Stimulated activated CD4-positive, alpha-beta T cell treated with anti-CD3 and anti-CD28 coated beads, Interleukin-2, amount 100 ng/mL, for 24 hours (primary cell): ENCODE measurements at places on chromosomes 12 and 14.

GRCh38 chr14:59101476-59101875, 87.0 kb upstream of the DAAM1 start:
- DNase-seq = no peak

- no peak for DNase-seq
These were observed 75.1 kb downstream of the KCNK13 start for GRCh38 chr14:90136904-90137303.

- no peak for DNase-seq
These were observed 966.2 kb downstream of the NRXN3 start for GRCh38 chr14:79136071-79137044.

DNA sequence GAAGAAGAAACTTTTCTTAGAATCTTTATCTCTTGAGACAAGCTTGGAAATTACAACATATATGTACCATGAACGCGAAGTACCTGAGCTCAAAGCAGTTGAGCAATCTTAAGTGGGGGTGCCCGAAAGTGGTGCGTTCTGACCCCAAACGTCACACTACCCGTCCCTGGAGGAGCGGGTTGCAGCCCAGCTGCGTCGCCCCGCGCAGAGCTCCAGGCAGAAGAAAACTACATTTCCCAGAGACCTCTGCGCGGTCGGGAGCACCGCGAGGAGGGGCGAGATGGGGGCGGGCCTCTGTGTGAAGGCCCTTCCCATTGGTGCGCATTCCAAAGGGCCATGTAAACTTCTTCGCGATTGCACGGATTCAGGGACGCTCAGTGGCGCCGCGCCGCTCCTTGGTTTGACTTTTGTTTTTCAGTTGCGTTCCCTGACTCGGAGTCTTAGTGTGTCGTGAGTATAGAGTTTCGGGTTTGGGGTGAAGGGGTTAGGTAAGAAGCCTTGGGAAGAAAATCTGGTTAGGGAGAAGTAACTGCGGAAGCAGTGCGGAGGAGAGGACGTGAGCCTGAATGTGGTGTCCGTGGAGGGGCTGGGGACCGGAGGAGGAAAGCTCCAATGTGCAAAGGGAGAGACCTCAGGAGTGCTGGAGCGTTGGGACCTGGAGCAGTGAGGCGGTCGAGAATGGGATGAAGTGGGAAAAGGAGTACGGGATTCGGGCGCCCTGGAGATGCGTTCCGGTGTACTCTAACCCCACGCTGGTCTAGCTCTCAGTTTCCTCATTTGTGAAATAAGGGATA, at the start of gene CCDC77:
Gene CCDC77, plus strand, starts transcription at position 410 of the 794 bp plus-strand sequence. CDS start 7,740 bp downstream, outside the sequence.
- peak; percentile 93 for DNase-seq

GRCh38 chr14:81819344-81819743, 285.7 kb upstream of the SEL1L start:
- no peak for DNase-seq

DNA sequence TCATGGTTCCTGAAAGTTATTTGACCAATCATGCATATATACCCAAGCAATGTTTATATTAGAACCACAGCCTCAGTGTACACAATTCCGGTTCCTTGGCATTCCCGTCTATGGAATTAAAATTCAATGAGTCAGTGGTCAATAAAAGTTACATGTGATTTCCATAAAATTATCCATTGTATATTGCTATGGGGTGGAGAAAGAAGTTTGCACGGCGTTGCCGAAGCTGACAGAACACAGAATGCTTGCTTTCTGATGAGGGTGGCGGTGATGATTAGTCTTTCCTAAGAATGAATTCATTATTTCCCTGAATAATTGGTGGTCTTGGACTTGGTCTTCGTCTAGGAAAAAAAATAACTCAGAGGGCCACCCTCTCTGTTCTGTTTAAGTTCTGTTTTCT, 214.1 kb downstream of the ANO2 start:
- DNase-seq = no peak

DNA sequence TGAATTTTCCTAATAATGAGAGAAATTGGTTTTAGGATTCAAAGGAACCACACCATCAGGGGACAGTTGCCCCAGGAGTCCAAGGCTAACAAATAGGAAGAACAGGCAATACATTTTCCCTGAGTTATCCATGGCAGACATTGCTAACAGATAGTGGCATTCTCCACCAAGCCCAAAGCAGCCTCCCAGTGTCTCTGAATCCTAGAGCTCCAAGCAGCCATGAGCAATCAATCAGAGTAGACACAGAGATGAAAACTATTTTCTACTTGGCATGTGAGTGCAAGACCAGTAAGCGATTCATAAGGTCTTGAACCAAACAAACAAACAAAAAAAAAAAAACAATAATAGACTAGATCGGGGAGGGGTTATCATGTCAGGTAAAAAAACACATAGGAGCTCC, 515.7 kb downstream of the MED13L start:
- no peak for DNase-seq

DNA sequence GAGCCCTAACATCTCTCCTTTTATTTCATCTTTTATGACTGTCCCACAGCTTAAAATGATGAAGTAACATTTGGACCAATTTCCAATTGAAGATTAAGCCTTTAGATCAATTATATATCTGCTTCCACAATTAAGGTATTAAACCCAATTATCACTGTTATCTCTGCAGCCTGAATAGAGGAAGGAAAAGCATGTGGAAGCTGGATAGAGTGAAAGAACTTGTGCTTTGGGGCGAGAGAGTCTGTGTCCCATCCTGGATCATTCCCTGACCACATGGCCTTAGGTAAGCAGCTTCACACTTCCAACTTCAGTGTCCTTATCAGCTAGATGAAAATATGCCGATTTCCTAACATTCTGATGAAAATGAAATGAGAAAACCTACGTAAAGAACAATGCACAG, 61.4 kb upstream of the TSPAN8 start:
- DNase-seq = no peak

DNA sequence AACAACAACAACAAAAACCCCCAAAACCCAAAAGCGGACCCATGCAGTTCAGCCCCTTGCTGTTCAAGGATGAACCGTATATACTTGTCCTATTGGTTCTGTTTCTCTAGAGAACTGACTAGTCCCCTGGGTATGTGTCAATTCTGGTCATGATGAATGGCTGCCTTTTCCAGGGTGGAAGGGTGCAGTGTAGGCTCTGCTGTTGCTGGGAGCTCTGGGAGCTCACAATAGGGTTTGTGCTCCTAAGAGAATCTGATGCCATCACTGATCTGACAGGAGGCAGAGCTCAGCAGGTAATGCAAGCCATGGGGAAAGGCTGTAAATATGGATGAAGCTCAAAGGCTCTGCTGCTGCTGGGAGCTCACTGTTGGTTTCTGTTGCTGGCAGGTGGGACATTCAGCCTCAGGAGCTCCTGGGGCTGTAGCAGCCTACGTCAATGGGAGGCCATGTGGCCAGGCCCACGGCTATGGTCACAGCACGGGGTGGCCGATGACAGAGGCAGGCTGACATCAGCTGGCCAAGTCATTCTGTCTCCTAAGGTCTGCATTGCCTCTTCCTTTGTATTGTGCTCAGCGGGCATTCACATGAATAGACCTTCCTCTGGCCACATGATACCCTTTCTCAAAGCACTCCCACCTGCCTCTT, 37.9 kb downstream of the DLK1 start:
- no peak for DNase-seq

- DNase-seq = no peak
These were observed 281.0 kb upstream of the RGS6 start for GRCh38 chr14:71651228-71651627.

- DNase-seq = no peak
These were observed 10.6 kb upstream of the KRT74 start for GRCh38 chr12:52584156-52584682.

DNA sequence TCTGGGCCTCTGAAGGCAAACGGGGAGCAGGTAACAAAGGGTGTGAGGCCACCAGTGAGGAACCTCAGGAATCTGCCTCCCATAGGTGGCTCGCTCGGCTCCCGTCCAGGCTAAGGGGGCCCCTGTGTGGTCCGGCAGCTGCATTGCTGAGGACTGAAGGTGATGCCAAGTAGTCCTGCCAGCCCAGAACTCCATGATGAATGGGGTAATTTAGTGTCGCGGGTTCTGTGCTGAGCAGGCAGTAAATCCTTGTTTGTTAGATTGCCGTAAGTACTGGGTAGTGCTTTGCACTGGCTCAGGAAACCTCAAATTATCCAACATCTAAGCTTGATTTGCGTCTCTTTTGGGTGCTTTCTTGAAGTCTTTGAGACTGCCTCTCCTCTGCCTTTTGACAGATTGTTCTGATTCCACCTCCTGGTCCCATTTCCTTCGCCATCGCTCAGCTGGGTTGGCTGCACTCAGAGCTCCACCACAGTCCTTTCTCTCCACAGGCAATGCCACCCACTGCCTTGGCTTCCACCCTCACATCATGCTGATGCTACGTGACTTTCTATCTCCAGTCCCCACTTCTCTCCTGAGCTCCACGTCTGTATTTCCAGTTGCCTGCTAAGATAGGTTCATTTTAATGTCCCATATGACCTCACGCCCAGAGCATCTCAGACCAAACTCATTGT, 392.0 kb downstream of the FUT8 start:
- no peak for DNase-seq

- DNase-seq = no peak
These were observed 653.8 kb downstream of the NOVA1 start for GRCh38 chr14:25944020-25944419.

DNA sequence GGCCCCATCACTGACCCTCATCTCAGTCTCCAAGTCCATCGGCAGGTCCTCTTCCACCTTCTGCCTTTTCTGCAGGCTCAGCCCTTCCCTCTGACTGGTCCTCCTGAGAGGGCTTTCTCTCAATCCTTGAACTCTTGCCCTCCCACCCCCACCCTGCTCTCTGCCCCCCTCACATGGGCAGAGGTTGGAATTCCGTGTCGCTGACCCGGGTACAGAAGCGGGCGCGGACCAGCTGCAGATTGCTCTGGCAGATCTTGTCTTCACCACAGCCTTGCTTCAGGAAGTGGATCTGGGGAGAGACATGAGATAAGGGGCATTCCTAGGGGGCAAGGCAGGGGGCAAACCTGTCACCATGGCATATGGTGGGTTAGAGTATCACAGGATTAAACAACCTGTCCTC, 12.4 kb downstream of the ITGA7 start:
- DNase-seq = no peak

- DNase-seq = no peak
These were observed 214.2 kb downstream of the ADAMTS20 start for GRCh38 chr12:43337571-43338444.

DNA sequence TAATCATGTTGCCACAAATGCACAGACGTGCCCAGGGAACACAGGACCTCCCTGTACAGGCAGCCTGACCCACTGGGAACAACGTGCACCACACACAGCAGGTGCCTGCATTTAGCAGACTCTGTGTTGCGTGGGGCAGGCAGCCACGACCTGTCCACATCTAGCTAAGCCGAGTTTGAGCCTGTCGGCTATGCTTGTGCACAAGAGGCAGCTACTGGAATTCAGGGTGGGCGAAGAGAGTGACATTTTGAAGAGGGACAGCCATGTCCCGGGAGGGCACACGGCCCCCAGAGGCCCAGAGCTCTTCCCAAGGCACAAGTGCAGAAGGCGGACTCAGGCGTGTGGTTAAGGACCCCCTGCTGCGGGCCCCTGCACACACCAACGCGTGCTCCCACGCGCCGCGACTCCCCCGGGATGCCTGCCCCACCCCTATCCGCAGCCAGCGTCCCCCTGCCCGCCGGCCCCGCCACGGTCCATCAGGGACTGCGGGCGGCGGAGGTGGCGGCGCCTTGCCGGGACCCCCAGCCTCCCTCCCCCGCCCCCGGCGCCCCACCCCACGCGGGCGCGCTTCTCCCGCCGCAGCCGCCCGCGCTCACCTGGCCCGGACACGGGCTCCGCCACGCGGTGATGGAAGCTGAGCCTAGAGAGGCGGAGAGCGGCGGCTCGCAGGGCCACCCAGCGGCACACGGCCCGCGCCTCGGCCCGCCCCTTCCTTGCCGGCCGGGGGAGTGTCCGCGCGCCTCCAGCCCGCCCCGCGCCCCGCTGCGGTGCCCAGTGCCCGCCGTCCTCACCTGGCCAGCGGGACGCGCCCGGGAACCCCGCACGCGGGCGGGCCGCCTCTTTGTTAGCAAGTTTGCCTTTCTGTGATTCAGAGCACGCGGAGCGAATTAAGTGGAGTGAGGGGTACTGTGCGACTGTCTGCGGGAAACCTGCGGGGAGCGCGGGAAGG, 125.3 kb upstream of the PRMT8 start:
- no peak for DNase-seq

DNA sequence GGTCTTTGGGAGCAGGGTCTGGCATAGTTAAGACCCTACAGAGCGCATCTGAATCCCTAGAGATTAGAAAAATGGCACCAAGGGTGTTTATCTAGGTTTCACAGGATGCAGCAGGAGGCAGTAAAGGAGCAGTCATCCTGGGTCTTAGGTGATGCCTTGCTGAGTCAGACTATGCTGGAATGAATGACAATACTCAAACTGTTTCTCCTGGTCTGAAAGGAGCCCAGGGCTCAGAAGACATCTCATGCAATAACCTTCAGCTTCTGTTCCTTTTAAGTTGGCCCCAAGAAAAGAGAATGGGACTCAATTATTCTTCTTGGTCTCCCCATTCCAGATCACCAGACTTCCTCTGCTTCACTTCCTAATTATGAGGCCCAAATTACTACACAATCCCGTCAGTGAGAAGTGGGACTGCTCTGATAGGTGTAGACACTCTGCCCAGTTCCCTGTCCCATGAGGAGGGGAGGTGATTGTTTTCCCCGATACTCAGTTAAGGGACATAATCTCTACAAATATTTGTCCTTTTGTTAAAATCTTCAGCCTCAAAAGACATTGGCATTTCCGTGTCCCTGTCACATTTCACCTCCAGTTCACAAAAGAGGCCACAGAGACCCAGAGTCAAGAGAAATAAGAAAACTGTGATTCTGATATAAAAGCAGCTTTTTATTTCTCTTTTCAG, 14.8 kb upstream of the APOF start:
- no peak for DNase-seq

DNA sequence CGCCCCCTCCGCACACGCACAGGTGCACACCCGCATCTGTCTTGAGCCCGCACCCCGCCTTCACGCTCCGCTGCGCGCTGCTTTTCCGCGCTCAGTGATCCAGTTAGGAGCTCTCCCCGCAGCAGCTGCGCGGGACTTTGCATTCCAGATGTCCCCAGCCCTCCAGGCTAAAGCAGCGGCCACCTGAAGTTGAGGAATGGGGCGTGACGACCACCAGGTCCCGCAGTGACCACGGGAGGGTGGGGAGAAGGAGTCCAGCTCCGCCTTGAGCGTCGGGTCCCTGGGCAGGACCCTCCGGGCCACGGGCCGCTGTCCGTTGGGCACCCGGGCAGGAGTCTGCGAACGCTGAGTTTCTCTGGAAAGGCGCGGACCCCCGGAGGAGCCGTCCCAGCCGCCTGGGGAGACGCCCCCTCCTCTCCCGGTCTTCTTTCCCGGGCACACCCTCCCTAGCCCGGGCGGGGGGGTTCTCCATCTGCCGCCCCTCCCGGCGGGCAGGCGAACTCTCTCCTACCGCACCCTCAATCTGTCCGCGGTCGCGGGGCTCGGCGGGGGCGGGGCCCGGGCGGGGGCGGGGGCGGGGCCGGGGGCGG, 334 bp upstream of the TMEM132C start:
- no peak for DNase-seq

- DNase-seq = no peak
These were observed 15.8 kb upstream of the ERGIC2 start for GRCh38 chr12:29396774-29397173.
